GDM1 (cell line): ENCODE measurements at places on chromosomes 5 and 9.

DNA sequence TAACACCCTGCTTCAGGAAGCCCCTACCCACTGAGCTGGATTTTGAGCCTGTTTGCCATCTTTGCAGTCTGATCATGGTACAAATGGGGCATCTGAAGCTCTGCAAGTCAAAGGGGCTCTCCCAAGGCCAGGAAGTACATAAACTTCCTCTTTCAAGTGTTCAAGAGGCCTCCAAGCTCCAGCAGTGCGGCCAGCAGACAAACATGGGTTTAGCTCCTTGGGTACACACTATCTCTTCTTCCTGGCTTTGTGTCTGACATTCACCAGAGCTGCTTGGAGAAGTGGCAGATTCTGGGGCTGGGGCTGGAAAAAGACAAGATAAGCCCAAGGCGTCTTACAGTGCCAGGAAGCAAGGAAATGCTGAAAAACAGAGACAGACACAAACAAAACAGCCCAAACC is 34.1 kb downstream of the LAMC3 start:
- DNase-seq: peak; percentile 27

- DNase-seq: no peak
These were observed 788 bp downstream of the ZNF346 start for GRCh38 chr5:177023303-177023664.

DNA sequence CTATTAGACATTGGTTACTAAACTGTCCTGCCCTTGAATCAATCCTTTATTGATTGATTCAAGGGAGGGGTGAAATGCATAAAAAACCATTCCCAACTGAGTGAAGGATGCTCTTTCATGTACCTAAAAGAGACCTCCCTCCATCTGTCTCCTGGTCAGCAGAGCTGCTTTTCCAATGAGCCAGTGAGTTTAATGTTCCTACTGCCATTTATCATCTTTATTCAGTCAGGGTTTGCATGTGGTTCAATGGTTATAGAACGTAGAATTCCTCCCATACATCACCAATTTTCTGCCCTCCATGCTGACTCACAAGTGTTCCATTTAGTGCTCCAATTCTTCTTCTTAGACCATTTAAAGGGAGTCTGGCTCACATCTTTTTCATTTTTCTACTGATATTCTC is 199.1 kb upstream of the PCSK5 start:
- DNase-seq: no peak

DNA sequence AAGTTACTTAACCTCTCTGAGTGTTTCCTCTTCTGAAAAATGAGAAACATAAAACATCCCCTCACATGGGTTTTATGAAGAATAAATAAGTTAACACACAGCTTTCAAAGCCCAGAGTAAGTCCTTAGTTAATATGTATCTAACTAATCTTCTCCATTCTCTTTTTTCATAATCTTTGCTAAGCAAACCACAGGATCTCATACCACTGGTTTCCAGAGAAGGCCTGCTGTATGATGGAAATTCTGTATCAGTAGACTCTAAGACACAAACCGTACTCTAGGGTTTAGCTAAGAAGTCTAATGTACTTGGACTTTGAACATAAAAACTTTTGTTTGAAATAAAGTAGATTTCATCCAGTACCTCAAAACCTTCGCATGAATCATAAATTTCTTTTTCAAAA is 307.9 kb downstream of the SPOCK1 start:
- DNase-seq: no peak

- no peak for DNase-seq
These were observed 96.5 kb upstream of the ANKRD55 start for GRCh38 chr5:56329652-56330051.

- DNase-seq: no peak
These were observed 54.2 kb upstream of the SLC25A51 start for GRCh38 chr9:37958154-37958553.

DNA sequence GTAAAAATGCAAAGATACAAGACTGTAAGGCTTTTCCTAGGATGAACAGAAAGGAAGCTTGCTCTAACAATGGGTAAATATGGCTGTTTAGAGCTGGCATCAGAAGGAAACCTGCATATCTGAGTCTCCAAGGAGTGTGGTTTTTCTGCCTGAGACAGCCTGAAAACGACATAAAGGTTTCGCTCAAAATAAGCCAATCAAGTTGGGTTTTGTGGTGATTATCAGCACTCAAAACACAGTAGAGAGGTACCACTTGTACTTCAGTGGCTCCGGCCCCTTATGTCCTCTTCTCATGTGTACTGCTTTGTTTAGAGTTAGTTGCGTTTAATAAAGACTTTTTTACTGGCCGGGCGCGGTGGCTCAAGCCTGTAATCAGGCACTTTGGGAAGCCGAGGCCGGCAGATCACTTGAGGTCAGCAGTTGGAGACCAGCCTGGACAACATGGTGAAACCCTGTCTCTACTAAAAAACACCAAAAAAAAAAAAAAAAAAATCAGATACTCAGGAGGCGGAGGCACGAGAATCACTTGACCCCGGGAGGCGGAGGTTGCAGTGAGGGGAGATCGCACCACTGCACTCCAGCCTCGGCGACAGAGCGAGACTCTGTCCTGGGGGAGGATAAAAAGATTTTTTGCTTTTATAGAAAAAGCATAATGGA is 39.4 kb downstream of the KLF9 start:
- no peak for DNase-seq

- no peak for DNase-seq
These were observed 46.5 kb downstream of the STOM start for GRCh38 chr9:121323449-121324151.

GRCh38 chr5:31825518-31826068 is 186.7 kb downstream of the PDZD2 start:
- DNase-seq: peak; percentile 57

GRCh38 chr5:21574438-21574837 is 1278.7 kb downstream of the CDH12 start:
- no peak for DNase-seq

DNA sequence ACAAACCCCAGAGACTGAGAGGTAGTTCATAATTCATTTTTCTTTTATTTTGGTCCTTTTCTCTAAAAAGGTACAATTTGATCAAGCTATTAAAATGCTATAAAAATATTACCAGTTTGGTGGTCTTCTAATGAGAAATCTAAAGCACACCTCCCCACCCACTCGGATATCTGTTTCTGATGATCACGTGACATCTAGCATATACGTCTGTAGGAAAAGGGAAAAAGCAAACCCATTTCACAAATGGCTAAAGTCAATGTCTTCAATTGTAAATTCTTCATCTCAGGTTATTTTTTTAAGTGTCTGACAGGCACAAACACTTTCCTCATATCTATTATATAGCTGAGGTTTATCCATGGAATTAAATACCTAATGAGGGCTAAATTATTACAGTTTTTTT is 18.9 kb downstream of the ZNF354A start:
- DNase-seq: no peak

DNA sequence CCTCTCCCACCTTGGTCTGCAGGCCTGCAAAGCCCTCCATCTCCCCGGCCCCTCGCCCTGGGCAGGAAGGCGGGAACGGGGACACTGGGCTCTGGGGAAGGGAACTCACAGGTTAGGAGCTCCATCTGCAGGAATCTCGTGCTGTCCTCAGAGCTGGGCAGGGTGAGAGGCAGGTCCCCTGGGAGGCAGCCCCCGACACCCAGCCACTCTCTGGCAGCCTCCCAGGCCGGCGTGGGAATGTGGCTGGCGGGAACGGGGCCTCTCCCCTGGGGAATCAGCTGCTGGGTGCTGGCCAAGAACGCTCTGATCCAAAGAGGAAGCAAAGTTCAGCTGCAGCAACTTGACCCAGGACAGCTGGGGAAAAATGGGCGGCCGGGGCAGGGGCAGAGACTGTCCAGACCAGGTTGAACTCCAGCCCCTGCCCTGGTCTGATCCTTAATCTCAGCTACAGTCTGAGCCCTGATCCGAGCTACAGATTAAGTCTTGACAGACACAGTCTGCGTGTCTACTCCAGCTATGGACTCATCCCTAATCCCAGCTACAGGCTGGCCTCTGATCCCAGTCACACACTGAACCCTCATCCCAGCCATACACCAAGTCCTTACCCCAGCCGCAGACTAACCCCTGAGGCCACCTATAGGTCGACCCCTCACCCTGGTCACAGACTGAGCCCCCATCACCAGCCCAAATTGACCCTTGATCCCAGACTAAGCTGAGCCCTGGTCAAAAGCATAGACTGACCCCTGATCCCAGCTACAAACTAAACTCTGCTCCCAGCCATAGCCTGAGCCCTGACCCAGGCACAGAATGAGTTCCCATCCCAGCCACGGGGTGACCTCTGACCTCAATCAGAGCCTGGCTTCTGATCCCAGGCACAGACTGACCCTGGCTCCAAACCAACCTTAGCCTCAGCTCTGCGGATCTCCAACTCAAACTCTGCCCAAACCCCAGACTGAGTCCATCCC is 37.3 kb upstream of the EGFL7 start:
- DNase-seq: no peak

DNA sequence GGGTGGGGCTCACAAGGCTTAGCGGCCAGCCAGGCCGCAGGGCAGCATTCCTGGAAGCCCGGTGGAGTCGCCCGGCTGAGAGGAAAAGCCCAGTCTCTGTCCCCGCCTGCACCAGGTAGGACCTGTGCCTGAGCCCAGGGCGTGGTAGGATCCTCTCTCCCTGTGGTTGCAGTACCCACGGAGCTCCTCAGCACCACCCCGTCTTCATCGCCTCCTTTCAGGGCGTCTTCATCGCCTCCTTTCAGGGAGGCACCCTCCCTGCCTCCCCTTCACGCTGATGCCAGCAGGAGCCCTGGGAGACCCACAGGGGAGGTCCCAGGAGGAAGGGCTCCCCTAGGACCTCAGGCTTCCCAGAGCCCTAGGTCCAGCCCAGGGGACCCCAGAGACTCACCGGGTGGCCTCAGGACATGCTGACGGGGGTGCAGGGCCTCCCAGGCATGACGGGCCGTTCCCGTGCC is 53.3 kb upstream of the NOTCH1 start:
- no peak for DNase-seq

GRCh38 chr9:109314011-109314531 is 6.8 kb downstream of the EPB41L4B start:
- DNase-seq: no peak

DNA sequence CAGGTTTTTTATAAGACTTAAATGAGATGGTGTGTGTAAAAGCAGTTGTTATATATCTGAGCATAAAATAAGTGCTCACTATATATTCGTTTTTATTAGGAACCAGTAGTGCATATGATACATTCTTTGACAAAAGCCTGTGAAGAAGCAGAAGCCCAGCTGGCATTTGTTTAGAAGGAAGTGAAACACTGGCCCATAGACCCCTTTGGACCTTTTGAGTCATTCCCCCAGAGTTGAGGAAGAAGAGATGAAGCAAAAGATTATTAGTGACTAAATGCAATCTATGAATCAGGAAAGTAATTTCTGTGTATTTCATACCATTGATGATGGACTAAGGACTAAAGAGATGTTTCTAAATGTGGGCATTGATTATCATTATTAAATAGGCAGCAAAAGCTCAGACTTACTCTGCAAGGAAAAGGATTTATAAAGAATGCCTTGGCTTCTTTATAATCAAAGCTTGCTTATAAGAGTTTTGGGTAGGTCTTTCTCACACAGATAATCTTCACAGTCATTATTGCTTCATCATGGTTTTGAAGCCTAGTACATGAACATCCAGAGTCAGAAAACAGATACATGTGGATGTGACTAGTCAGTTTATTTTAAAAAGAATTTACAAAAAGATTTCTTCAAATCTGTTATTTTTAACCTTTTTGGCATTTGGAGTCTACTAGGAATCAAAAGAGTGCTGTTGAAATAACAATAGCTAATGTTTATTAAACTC is 16.9 kb upstream of the FER start:
- DNase-seq: no peak

- no peak for DNase-seq
These were observed 29.9 kb upstream of the OBP2B start for GRCh38 chr9:133238851-133239532.

GRCh38 chr9:124001458-124001799 is 10.1 kb upstream of the LHX2 start:
- no peak for DNase-seq

DNA sequence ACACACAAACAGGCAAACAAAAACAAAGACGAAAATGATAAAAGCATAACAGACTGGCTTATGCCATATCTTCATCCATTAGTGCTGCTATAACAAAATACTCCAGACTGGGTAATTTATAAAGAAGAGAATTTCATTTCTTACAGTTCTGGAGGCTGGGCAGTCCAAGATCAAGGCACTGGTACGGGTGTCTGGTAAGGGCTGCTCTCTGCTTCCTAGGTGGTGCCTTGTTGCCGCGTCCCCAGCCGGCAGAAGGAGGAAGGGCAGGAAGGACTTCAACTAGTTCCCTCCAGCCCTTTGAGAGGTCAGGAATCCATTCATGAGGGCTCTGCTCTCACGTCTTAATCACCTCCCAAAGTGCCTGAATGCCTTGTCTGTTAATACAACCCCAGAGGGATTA is 122.6 kb downstream of the BOD1 start:
- no peak for DNase-seq

GRCh38 chr5:32088214-32088613 is 85.9 kb downstream of the GOLPH3 start:
- no peak for DNase-seq

DNA sequence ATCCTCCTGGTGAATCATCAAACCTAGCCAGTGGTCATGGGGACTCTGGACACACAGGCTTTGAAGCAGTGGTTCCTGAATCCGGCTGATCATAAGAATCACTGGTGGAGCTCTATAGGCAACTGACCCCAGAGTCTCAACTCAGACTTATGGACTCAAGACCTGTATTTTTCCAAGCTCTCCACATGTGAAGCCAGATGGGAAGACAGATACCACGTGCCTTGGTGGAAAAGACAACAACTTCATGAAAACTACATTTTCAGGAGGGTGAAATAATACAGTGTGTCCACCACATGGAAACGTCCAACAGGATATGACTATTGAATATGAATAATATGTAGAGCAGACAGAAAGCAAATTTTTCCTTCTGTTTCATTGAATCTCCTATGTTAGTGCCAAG is 33.7 kb downstream of the GABRP start:
- no peak for DNase-seq

- DNase-seq: no peak
These were observed 40.2 kb downstream of the TLR4 start for GRCh38 chr9:117744369-117744768.
